Activated CD4-positive, alpha-beta T cell treated with anti-CD3 and anti-CD28 coated beads, Interleukin-2, amount 50 U/mL, for 24 hours (primary cell): ENCODE measurements at places on chromosomes 6 and 20.

GRCh38 chr6:10769419-10769818 lies 21.8 kb downstream of the TMEM14B start:
- no peak for DNase-seq

DNA sequence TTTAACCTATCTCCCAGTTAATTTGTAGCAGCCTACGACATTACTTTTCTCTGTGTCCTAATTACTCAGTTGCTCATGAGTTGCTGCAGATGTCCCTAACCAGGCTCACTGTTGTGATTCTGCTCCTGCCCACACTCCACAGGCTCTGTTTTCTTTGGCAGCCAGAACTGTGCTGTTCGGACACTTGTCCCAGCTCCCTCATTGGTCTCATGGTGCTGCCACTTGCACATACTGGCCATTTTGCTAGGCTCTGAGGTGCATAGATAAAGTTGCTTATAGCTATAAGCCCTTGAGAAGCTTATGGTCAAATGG lies 55.0 kb downstream of the NOX3 start:
- no peak for DNase-seq

GRCh38 chr6:96794980-96795379 lies 42.3 kb downstream of the GPR63 start:
- no peak for DNase-seq

- no peak for DNase-seq
Measured at GRCh38 chr6:7216941-7217621, 95.9 kb downstream of the SSR1 start.

GRCh38 chr20:32480371-32481241 lies 104.5 kb downstream of the NOL4L start:
- no peak for DNase-seq

DNA sequence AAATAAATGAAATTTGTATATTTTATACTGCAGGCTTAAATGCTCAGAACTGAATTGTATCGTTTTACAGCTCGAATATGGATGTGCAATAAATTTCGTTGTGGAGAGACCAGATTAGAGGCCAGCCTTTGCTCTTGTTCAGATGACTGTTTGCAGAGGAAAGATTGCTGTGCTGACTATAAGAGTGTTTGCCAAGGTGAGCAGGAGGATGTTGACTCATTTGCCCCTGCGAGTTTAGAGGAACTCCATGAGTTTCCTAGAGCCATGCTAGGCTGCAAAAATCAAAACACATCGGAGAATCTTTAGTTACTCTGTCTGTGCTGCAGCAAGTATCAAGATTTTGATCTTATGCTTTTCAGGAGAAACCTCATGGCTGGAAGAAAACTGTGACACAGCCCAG lies 15.4 kb downstream of the ENPP3 start:
- DNase-seq, result no peak

GRCh38 chr6:43715056-43715788 lies 27.6 kb upstream of the MRPS18A start:
- no peak for DNase-seq

GRCh38 chr20:40668449-40669228 lies 20.4 kb downstream of the MAFB start:
- no peak for DNase-seq

- DNase-seq, result no peak
Measured at GRCh38 chr20:19396460-19397081, 184.1 kb downstream of the SLC24A3 start.

- DNase-seq, result no peak
Measured at GRCh38 chr6:127131772-127132376, 13.4 kb downstream of the RSPO3 start.

- no peak for DNase-seq
Measured at GRCh38 chr6:88238065-88238464, 71.9 kb upstream of the CNR1 start.

DNA sequence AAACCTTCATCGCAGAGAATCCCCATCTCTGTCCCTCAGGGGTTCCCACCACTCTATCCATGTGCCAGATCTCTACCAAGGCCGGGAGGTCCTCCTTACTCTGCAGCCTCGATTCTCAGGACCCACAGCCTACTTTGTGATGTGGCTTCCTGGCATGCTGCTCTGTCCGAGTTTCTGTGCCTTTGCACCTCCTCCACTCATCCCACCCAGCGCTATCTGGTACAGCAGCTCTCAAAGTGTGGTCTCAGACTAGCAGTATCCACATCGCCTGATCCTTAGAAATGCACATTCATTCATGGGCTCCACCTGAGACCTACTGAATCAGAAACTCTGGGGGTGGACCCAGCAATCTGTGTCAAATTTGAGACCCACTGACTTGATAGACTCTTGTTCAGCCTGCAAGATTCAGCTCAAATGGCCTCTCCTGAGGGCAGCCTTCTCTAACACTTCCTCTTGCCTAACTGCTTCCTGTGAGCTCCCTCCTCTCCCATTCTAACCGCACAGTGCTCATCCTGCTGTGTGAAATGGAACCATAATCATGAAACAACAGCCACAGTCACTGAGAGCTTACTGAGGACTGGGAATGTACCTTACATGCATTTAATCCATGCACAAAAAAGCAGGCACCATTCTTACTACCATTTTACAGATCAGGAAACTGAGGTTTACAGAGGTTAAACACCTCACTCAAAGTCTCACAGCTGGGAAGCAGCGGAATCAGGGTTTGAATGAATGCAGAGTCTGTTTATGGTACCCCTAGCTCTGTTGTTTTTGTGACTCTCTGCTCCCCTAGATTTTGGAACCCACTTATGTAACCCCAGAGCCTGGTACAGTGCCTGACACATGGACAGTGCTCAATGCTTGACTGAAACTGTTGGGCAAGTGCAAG lies 69.4 kb downstream of the JPH2 start:
- DNase-seq, result no peak

DNA sequence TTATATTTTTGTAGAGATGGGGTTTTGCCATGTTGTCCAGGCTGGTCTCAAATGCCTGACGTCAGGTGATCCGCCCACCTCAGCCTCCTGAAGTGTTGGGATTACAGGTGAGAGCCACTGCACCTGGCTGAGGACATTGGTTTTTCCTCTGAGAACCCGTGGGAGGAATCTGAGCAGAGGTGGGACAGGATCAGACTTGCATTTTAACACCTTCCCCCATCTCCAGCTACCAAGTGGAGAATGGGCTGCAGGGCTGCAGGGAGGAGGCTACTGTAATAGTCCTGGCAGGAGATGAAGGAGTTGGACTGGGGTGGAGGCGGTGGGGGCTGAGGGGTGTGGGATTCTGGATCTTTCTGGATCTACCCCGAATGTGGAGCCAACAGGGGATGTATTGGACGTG lies 24.5 kb downstream of the FAM110A start:
- no peak for DNase-seq

DNA sequence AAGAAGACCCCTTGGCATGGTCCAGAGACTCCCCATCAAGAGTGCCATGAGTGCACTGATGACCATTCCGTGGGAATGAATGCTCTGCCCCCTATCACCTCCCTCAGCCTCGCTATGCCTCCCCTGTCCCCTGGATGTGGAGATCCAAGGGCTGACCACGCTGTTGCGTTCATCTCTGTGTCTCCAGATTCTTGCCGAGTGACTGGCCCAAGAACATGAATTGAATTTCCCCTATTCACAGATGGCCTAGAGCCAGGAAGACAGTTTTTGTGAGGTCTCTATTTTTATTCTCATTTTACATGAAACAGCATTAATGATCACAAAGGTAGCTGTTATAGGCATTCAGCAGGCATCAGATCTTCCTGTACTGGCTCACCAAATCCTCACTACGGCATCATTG lies 33.6 kb downstream of the MAFB start:
- DNase-seq, result no peak

- DNase-seq, result no peak
Measured at GRCh38 chr6:109014606-109015005, 80.0 kb downstream of the SESN1 start.

DNA sequence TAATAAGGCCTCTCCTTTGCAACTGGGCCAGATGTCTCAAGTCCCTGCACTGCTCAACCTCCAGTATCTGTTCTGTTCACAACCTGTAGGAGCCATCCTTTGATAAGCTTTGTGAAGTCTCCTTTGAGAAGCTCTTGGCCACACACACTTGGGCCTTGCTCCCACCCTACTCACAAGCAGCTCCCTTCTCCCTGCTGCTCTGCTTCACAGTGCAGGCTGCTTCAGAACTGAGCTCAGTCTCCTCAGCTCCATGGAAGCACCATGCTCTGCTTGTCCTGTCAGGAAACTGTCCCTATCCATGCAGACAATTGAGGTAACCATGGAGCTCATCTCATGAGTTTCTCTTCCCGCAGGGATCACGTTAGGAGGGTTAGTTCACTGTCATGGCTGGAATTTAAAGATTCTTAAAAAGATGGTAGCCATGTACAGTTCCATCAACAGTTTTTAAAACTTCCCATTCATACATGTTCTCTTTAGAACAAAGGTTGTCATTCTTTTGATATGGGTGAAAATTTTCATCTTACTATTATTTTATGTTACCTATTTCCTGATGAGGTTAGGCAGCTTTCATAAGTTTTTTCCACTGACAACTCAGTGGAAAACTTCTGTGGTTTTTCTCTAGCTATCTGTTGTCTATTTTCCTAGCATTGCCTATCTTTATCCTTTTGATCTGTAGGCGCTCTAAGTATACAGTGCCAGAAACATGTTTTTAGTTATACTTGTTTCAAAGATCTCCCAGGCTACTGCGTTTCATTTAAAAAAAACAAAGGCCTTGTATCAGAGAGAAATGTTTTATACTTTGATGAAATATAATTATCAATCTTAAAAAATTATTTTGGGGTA lies 62.6 kb downstream of the AK9 start:
- no peak for DNase-seq

- no peak for DNase-seq
Measured at GRCh38 chr20:1440024-1440423, 26.6 kb downstream of the NSFL1C start.

DNA sequence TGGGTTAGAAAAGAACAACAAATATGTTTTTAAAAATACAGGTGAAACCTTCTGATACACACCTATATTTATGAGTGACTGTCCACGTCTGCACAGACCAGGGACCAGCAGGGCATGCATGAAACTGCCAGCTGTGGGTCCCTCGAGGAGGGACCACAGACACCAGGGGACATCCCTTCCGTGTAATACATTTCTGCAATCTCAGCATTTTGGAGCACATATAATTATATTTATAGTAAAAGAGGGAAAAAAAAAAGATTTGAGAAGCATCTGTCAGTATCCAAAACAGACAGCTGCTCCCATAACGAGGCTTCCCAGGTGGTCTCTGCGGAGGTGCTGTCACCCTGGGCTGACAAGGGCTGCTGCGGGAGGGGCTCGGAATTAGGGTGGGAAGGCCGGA lies 40.2 kb downstream of the PMEPA1 start:
- no peak for DNase-seq

- DNase-seq, result no peak
Measured at GRCh38 chr6:6926856-6927255, 180.9 kb upstream of the RREB1 start.

- DNase-seq, result no peak
Measured at GRCh38 chr20:20274821-20275220, 93.1 kb upstream of the INSM1 start.
